Prostate gland (tissue), 2 donors: ENCODE measurements at places on chromosomes 7 and 10. TPM values are rescaled to one million over a fixed set of nuclear protein-coding genes. Genes with fewer than 3 reads are reported as not detected.

UCMA gene
- total RNA-seq = not detected

DNA sequence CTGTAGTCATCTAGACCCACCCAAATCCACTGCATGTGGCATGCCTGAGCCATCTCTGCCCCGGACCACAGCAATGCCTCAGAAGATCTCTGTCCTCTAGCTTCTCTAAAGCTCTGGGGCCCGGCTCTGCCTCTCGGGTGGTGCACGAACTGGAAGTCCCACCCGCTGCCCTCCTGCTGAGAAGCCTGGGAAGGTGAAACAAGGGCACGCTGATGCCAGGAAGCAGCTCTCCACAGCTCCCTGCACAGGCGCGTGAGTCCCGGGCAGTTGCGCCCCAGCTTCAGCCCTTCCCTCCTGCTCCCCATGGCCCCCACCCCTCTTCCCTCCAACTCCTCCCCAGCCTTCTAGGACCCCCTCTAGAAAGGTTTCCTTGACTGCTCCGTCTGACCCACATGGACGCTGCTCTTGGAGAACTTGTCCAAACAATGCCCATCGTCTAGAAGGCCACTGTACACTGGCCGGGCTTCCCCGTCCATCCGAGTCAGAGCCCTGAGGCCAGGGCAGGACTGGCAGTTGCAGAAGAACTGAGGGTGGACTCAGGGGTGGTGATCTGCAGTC lies 12.8 kb downstream of the KCNH2 start:
- no peak for DNase-seq
- H3K36me3 ChIP-seq = no peaks in the 10 kb centered on the region
- peak overlapping the region; percentile 8 for H3K27ac ChIP-seq
- H3K4me3 ChIP-seq = no peak overlapping the region
- H3K27me3 ChIP-seq = no peaks in the 10 kb centered on the region

TNPO3 gene
- total RNA-seq = 32.2 TPM

DNA sequence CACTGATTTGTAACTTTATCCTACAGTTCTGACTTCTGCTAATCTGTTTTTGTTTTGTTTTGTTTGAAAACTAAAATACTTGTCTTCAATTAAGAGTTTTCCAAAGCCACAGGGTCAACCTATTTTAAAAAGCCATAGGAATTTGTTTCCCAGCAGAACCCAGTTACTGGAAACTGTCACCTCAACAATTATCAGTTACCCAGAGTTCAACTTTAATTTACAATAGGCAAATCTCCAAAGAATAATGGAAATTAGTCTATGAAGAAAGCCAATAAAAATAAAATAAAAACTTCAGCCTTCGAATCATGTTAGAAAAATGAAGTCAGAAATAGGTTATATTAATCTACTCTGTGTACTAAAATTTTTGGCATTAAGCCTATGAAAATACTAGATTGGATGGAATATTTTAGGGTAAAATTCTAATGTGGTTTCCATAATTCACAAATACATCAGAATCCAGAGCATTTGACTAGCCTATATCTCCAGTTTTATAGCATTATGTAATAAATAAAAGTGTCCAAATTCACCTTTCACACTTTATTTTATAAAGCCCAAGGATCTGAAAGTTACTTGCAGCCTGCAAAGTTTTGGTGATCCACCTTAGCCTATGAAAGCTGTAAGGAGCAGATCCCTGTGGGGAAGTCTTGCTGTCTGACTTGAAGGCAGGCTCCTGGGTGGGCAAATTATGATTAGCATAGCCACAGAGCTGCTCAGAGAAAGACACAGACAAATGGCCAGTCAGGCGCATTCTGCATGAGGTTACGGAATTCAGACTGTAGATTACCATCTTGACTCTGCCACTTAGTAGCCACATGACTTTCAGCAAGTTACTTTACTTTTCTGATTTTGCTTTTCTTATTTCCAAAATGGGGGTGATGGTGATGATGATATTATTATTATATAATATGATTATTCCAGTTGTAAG lies 250.0 kb upstream of the HGF start:
- H3K36me3 ChIP-seq = no peaks in the 10 kb centered on the region
- H3K4me3 ChIP-seq = no peak overlapping the region

GRCh38 chr7:8597565-8597964 lies 164.2 kb downstream of the NXPH1 start:
- no peaks in the 10 kb centered on the region for H3K36me3 ChIP-seq
- no peak overlapping the region for H3K4me3 ChIP-seq
- H3K27me3 ChIP-seq = no peaks in the 10 kb centered on the region
- H3K4me1 ChIP-seq = no peaks in the 10 kb centered on the region
- DNase-seq = no peak

DNA sequence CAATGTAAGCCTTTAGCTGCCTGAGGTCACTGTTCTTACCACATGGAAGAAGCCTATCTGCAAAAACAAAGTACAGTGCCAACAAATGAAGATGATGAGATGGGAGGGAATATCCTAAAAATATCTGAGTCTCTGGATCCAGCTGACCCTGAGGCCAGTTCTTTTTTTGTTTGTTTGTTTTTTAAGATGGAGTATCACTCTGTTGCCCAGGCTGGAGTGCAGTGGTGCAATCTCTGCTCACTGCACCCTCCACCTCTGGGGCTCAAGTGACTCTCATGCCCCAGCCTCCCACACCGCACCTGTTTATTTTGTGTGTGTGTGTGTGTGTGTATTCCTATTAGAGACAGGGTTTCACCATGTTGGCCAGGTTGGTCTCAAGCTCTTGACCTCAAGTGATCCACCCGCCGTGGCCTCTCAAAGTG lies 44.9 kb downstream of the HYCC1 start:
- no peak overlapping the region for H3K27ac ChIP-seq
- no peak for DNase-seq
- H3K27me3 ChIP-seq = no peaks in the 10 kb centered on the region
- no peaks in the 10 kb centered on the region for H3K4me1 ChIP-seq
- no peaks in the 10 kb centered on the region for H3K36me3 ChIP-seq

- H3K36me3 ChIP-seq = no peaks in the 10 kb centered on the region
- no peak overlapping the region for H3K27ac ChIP-seq
- H3K27me3 ChIP-seq = no peaks in the 10 kb centered on the region
- H3K4me3 ChIP-seq = no peak overlapping the region
Observed at GRCh38 chr10:99484626-99485581, 47.8 kb upstream of the NKX2-3 start.

DNA sequence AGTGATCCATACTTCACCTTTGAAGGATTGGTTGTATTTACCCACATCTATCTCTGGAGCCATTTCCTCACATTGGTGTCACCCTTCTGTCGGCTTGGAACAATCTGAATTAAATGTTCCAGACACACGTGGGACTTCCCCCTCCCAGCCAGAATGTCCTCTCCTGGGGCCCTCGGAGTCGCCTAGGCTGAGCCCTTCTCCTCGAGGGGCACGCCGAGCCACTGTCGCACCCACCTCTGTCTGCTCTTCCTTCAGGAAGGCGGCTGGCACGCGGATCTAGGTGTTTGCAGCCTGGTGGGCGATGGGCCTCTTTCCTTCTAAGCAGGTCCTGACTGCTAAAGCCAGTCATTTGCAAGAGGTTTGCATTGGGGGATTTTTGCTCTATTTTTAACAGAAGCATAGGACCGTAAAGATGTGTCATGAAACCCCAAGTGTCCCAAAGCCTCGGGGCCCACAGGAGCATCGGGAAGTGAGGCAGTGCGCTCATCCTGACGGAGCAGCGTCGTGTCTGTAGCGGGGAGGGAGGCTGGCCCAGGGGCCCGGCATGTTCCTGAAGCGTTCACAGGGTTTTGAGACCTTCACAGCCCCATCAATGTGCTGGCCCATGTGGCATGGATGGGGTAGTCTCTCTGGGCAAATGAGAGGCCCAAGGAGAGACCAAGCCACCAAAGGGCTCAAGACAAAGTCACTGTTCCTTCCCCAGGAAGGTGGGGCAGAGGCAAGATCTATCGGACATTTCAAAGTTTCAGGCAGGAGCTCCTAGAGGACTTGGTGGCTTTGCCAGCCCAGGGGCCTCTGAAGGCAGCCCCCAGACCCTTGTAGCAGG lies 86.7 kb downstream of the RGS10 start:
- no peak overlapping the region for H3K4me3 ChIP-seq
- H3K4me1 ChIP-seq = no peaks in the 10 kb centered on the region
- H3K36me3 ChIP-seq = no peaks in the 10 kb centered on the region

UCN3 gene
- total RNA-seq = not detected

MSMB gene
- 1,381 TPM for total RNA-seq

DYNC1I1 gene
- total RNA-seq = 4.4 TPM

GRCh38 chr7:2701832-2702593 lies 14.0 kb downstream of the AMZ1 start:
- no peaks in the 10 kb centered on the region for H3K4me1 ChIP-seq
- no peak for DNase-seq
- H3K4me3 ChIP-seq = no peak overlapping the region
- H3K27me3 ChIP-seq = no peaks in the 10 kb centered on the region
- no peaks in the 10 kb centered on the region for H3K36me3 ChIP-seq

DNA sequence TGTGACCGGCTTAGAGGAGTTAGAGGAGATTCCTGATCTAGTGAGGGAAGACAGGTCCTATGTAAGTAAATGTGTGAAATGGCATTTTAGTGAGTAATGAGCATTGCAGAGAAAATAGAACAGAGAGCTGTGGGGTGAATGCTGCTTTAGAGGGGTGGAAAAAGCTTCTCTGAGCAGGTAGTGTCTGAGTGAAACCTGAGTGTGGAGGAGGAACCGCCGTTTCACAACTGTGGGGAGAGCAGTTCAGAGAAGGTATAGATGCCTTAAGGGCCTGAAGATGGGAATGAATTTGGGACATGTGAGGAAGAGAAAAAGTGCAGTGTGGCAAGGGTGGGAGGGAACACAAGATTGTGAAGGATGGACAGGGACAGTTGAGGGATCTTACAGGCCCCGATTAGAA lies 21.6 kb downstream of the FBH1 start:
- H3K36me3 ChIP-seq = peaks cover 5% of the 10 kb centered on the region
- H3K4me3 ChIP-seq = no peak overlapping the region
- no peaks in the 10 kb centered on the region for H3K27me3 ChIP-seq
- DNase-seq = no peak

ASZ1 gene
- total RNA-seq = not detected

PPP2R2D gene
- total RNA-seq = 37.0 TPM

TMEM273 gene
- total RNA-seq = 13.0 TPM

DNA sequence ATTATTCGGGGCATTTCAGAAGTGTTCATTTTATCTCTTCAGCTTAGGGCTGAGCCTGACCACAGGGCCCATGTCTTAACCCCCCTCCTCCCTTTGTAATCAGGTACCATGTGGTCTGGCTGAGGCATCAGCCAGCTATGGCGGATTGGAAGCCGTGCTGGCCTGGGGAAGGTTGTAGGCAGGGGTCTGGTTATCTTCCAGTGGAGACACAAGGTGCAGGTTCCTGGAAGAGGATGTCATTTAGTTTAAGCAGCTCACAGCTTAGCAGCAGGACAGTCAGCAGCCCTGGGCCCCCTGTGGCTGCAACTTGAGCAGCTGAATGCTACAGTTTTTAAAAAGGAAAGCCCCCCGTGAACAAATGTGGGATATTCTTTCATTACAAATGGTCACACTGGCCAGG lies 22.1 kb downstream of the BAG3 start:
- peaks cover 4% of the 10 kb centered on the region for H3K4me1 ChIP-seq
- no peak overlapping the region for H3K27ac ChIP-seq
- DNase-seq = no peak
- H3K36me3 ChIP-seq = peaks cover 19% of the 10 kb centered on the region

DNA sequence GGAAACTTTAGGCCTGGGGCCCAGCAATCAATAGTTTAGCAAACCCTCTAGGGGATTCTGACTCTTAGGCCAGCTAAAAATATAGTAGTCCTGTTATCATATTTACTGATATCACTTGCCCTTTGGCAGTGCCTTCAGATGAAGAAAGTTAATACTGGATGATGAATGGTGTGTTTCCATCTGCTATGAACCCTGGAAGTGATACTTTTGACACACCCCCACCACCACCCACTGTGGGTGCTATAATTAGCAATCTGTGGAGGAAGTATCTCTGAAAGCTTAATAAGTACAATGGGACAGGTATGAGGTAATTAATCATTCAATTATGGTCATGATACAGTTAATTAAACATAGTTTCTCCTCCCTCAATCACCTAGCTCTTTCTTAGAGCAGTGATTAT lies 90.4 kb upstream of the LRRTM3 start:
- H3K4me1 ChIP-seq = no peaks in the 10 kb centered on the region
- no peak overlapping the region for H3K27ac ChIP-seq
- H3K4me3 ChIP-seq = no peak overlapping the region
- H3K36me3 ChIP-seq = no peaks in the 10 kb centered on the region
- no peak for DNase-seq

DNA sequence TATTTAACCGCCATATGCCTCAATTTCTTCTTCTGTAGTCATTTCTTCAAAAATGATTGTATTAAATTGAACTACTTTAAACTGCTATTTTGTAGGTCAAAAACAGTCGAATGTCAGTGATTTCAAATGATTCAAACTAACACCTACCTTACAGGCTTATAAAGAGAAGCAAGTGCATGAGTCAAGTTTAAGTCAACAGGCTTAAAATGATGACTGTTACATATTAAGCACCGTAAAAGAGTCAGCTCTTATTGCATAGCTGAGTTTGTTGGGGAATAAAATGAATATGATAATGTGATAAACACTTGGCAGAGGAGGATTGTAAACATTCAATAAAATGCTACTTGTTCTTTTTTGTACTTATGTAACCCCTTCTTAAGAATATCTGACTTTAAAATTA lies 90.1 kb upstream of the ANKRD1 start:
- no peaks in the 10 kb centered on the region for H3K36me3 ChIP-seq
- H3K4me3 ChIP-seq = no peak overlapping the region
- DNase-seq = no peak
- no peaks in the 10 kb centered on the region for H3K4me1 ChIP-seq
- no peak overlapping the region for H3K27ac ChIP-seq
- H3K27me3 ChIP-seq = no peaks in the 10 kb centered on the region

DNA sequence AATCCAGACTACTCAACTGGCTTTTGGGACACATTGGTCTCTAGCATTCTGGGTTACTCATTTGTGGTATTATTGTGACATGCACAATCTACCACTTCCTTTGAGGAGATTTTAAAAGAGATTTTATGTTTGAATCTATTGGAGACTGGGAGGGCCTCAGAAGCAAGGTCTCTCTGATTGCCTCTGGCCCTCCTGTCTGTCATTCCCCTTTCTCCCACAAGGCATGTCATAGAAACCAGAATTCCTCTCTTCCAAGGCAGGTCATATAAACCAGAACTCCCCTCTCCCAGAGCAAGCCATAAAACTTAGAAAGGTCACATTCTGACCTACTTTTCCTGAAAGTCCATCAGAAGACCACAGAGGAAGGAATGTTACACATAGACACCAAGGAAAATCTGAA lies 777.7 kb downstream of the PHTF2 start:
- H3K36me3 ChIP-seq = no peaks in the 10 kb centered on the region
- H3K27ac ChIP-seq = no peak overlapping the region
- DNase-seq = no peak
- H3K4me3 ChIP-seq = no peak overlapping the region
